Choroid plexus epithelial cell (primary cell): ENCODE measurements at places on chromosomes 3 and 15.

GRCh38 chr3:69762768-69763229 is 23.5 kb downstream of the MITF start:
- DNase-seq, result no peak

- DNase-seq, result peak; percentile 16
Observed at GRCh38 chr15:29785136-29785535, 37.1 kb downstream of the TJP1 start.

- no peak for DNase-seq
Observed at GRCh38 chr15:98715401-98715800, 67.1 kb downstream of the IGF1R start.

DNA sequence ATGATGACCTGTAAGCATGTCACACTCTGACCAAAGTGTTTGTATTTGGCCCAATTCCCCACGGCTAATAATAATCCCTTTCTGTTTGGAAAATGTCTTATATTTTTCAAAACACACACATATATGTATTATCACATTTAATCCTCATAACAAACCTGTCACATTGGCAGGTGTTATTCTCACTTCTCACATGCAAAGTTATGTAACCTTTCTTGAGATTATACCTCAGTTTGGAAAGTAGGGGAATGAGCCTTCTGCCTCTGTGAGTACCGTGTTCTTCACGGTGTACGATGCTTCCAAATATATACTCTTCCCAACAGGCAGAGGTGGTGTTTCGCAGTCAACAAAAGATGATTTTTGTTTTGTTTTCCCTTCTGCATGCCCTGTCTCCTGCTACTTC is 205.6 kb downstream of the TP63 start:
- no peak for DNase-seq

DNA sequence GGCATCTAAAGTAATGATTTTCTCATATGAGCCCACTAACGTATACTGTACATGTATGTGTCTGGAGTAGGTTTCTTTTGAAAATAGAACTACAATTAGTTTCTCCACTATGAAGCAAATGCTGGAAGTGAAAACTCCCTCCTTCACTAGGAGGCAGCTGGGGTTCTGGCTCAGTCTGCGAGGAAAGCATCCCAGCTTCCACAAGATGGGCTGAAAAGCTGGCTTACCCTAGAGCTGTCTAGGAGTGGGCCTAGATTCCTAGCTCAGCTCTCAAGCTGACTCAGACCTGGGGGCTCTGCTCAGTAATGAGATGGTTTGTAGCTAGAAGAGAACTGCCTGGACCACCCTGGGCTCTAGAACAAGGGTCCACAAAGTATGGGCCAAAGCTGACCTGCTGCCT is 268.3 kb downstream of the THRB start:
- no peak for DNase-seq
